MG63 (cell line): ENCODE measurements at places on chromosomes 4 and X. TPM values are rescaled to one million over a fixed set of nuclear protein-coding genes. Genes with fewer than 3 reads are reported as not detected.

Gene MTNR1A
- not detected in 2 replicates for total RNA-seq

DNA sequence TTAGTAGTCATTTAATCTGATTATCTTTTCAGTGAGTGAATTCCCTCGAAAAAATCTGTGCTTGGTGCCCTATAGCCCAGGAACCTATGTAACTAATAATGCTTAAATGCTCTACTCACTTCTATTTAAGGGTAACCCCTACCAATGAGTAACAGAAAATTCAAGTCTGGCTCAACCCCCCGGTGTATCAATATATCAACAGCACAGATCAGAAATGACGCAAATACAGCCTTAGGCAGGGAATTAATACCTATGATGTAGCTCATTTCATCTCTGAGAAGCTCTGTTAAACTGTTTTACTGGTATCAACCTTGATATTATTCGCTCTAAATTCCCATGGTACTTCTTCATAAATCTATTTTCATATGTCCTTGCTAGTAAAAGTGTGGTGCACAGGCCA, 28.6 kb downstream of the PDGFC start:
- DNase-seq = no peak

- no peak for DNase-seq
Observed at GRCh38 chr4:88737307-88737941, 39.8 kb upstream of the NAP1L5 start.

- DNase-seq = no peak
Observed at GRCh38 chr4:55725057-55725456, 89.0 kb upstream of the NMU start.

Gene ODAPH
- total RNA-seq = not detected in 2 replicates
